HepG2 (cell line): ENCODE measurements at places on chromosomes 1 and 21. TPM values are rescaled to one million over a fixed set of nuclear protein-coding genes. Genes with fewer than 3 reads are reported as not detected.
A peak's percentile ranks its signal among the peaks of the same experiment; 100 is the strongest.

The THRAP3 gene
- polyA plus RNA-seq, result 45.0 and 48.3 TPM in 2 replicates

The NHLH2 gene
- polyA plus RNA-seq, result not detected in 2 replicates

The MIXL1 gene
- 12.5 and 18.5 TPM in 2 replicates for polyA plus RNA-seq

The MAP3K21 gene
- not detected in 2 replicates for polyA plus RNA-seq

GRCh38 chr21:44089001-44089911, 17.9 kb upstream of the PWP2 start:
- DNase-seq, result no peak

The RASSF5 gene
- 0.40 and 0.50 TPM in 2 replicates for polyA plus RNA-seq

The GCSAML gene
- polyA plus RNA-seq, result not detected in 2 replicates

- no peak for DNase-seq
These were observed 75.7 kb downstream of the UCHL5 start for GRCh38 chr1:192983349-192983980.

The AADACL3 gene
- polyA plus RNA-seq, result 0.01 TPM in 1 of 2 replicates, not detected in the other

GRCh38 chr21:41737651-41738324, 29.1 kb downstream of the RIPK4 start:
- DNase-seq, result no peak

DNA sequence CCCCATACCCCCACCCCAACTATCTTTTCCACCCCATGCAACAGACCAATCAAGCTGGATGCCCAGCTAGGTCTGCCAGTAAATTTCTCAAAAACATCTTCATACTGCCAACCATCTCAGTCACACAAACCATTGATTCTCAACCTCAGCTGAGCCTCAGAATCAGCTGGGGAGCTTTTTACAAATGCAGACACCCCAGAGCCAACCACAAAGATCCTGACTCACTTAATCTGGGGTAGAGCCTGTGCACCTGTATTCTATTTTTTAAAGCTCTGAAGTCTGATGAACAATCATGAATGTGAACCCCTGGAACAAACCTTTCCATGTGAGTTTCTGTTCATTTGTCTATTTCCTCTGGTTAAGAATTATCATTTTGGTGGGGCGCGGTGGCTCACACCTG, 66.0 kb downstream of the ZNF281 start:
- no peak for DNase-seq

- DNase-seq, result no peak
These were observed 303.0 kb upstream of the PLD5 start for GRCh38 chr1:242827538-242827937.

DNA sequence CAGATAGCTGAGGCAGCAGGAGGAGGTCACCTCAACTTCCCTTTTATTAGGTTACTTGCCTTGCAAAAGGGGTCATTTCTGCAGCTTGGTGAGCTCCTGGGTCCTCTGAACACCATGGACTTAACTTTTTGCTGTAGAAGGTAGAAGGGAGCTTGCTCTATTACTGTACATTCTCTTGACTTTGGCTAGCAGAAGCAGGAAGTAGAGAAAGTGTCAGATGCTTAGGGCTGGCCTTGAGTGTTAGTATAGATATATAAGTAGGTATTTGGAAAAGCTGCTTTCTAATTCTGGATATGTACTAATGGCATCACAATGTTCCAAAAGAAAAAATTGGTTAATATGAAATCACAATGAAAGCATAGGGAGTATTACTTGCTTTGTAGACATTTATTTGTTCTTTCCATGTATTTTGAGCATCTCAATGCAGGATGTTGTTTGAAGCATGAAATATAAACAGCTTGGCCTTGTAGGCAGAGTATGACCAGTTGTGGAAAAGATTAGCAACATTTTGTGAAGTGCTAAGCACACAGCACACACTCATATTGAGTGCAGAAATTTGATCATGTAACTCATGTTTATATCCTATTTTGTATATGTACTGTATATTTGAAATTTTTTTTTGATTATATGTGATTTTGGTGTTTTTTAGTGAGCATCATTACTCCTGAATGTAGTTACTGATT, 108.8 kb downstream of the DYRK1A start:
- DNase-seq, result no peak

The AMIGO1 gene
- polyA plus RNA-seq, result 0.40 and 0.85 TPM in 2 replicates

- no peak for DNase-seq
These were observed 64.2 kb downstream of the TCP10L start for GRCh38 chr21:32520875-32521735.

The TENT5C gene
- 0.30 and 0.38 TPM in 2 replicates for polyA plus RNA-seq

DNA sequence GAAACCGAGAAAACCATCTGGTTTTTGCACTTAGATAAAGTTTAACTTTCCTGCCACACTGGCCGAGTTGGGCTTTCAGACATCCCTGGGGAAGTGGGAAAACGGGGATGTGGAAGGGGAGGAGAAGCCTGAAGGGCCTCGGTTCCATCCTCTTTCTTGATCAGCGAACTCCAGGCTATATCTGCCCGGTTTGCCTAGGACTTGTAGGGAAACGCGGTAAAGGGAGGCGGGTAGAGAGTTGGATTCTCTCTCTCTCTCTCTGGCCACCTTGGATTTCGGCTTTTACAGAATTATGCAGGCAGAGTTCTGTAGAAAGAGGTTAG, 4.6 kb upstream of the LHX8 start:
- no peak for DNase-seq

The C4BPA gene
- 60.1 and 86.3 TPM in 2 replicates for polyA plus RNA-seq

The SPATC1L gene
- 1.4 and 2.6 TPM in 2 replicates for polyA plus RNA-seq

The PLEKHA6 gene
- polyA plus RNA-seq, result 5.3 and 6.4 TPM in 2 replicates

- DNase-seq, result no peak
These were observed 4.1 kb downstream of the CRYZ start for GRCh38 chr1:74728736-74729135.

DNA sequence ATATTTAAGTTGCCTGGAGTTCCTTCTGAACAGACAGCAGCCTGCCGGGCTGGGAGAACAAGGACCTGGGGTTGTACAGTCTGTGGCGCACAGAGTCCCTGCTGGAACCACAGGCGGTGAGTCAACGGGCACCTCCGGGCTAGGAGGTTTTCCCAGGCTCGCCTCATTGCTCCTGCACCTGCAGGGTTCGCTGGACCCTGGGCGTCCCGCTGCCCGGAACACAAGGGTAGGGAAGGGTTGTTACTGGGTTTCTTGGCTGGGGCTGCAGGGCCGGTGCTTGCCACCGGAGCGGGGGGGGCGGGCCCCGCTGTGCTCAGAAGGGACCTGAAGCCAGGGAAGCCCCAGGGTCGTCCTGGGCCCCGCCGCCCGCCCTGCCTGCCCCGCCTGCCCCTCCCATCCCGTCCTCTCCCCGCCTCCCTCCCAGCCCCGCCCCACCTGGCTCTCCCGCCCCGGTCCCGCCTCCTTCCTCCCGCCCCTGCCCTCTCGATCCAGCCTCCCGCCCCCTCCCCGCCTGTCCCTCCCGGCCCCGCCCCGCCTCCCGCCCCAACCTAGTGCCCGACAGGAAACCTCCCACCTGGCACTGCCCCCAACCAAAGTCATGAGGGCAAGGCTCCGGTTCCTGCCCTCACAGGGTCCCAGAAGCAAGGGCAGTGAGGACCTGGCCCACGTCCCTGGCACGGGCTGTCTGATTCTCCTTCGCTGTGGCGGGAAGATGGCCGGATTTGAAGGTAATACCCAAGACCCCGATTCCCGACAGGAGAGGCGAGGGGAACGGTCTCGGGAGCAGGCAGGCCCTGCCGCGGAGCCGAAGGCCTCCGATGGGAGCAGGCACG, 6.8 kb downstream of the JMJD4 start:
- peak; percentile 69 for DNase-seq

The TCHHL1 gene
- polyA plus RNA-seq, result not detected in 2 replicates

DNA sequence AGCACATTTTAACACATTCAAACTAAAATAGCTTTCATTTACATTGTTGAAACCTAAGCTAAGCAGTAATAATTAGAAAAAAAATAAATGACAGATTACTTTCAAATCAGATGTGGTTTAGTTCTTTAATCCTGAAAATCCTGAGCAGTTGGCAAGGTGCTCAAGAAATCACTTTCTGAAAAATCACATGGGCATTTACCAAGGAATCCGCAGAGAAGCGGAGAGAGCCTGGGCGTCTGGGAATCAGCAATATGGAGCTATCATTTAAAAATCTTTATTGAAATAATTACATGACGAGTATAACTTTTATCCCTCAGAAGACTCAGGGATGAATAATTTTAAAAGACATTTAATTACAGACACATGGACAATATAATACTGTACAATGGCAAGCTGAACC, 30.2 kb downstream of the GRIK1 start:
- DNase-seq, result no peak

The GGPS1 gene
- polyA plus RNA-seq, result 25.8 and 28.8 TPM in 2 replicates

GRCh38 chr1:8597455-8597854, 220.0 kb downstream of the RERE start:
- no peak for DNase-seq

DNA sequence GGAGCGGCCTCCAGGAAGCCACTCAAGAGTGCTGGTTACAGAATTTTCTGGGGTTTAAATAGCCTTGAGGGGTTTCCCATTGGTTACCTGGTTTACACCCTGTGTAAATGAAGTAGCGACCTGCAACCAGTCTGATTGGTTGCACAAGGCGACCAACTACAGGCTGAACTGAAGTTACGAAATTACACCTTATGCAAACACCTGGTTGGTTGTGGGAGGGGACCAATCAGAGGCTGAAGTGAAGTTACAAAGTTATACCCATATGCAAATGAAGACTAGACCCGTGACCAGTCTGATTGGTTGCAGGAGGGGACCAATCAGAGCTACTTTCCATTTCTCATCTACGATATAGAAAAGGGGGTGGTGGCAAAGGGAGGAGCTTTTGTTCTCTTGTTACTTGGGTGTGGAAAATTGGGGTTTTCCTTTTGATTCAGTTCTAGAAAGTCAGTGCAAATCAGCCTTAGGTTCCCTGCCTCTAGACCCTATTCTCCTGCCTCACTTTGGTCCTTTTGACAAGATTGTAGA, 22.2 kb upstream of the C1orf174 start:
- no peak for DNase-seq

The TPTE gene
- polyA plus RNA-seq, result not detected in 2 replicates

DNA sequence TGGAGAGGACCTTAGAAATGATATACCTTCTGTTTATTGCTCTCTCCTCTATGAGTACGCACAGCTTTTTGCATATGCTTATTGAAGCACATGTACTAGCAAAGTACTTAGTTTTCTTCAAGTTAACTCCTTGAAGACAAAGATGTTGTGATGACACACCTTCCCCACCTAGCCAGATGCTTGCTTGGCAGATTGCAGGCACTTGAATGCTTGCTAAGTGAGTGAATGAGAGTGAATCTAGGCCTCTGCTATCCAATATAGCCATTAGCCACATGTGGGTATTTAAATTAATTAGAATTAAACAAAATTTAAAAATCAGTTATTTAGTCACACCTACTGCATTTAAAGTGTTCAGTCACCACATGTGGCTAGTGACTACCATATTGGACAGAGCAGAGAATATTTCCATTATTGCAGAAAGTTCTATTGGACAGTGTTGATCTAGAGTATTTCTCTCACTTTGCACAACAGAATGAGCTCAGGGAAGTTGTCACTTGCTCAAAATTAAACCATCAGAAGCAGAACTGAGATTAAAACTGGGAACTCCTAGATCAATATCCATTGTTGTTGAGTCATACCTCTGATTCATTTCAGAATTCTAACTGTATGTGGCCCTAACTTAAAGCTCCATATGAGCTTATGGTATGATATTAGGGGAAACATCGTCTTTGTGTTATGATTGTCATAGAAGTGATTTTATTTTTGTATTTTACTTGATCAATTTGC, 8.6 kb upstream of the EEIG2 start:
- no peak for DNase-seq

GRCh38 chr1:40905061-40905460, 42.9 kb upstream of the CITED4 start:
- no peak for DNase-seq

DNA sequence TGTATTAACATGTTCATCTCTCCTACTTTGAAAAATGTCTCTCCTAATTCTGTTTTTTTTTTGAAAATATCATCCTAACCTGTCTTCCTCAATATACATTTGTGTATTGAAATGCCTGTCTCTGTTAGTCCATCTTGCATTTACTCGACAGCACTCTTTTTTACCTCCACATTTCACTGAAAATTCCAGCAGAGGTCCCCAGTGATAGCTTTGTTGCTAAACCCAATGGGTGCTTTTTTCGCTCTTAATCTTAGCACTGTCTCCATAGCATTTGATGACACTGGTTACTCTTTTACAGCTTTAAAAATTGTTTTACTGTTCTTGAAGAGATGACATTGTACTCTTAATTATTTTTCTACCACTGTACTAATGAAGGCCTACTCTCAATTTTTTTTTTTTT, 10.8 kb downstream of the OSBPL9 start:
- peak; percentile 49 for DNase-seq

DNA sequence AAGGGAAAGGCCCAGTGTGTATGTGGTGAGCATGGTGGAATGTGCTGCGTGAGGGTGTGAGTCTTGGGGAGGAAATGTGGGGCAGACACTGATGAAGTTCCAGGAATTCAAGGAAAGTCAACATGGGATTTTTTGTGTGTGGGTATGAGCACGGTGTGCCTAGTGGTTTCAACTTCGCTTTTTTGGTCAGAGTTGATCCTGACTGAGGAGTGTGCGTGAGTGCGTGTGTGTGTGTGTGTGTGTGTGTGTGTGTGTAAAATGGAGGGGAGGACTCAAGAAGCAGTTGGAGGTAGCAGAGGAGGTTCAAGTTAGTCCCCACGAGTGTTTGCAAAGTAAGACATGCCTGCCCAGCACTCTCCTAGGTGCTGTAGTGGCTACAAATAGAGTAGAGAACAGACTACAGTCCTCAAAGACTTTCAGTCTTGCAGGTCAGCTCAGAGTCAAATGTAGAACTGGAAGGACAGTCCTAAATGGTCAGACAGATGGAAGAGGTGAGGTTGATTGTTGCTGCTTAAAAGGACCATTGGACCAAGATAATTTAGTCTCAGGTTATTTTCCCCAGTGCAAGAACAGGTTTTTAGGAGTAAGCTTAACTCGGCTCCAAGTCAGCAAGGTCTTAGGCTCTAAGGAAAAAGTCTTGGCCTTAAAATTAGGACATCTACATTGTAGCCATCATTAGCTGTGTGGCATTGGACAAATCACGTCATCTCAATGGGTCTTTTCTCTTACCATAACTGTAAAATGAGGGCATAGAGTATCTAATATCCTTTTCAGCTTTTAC, 25.0 kb downstream of the SLAMF1 start:
- DNase-seq, result no peak

GRCh38 chr1:35660581-35661473, 19.5 kb upstream of the PSMB2 start:
- DNase-seq, result no peak

DNA sequence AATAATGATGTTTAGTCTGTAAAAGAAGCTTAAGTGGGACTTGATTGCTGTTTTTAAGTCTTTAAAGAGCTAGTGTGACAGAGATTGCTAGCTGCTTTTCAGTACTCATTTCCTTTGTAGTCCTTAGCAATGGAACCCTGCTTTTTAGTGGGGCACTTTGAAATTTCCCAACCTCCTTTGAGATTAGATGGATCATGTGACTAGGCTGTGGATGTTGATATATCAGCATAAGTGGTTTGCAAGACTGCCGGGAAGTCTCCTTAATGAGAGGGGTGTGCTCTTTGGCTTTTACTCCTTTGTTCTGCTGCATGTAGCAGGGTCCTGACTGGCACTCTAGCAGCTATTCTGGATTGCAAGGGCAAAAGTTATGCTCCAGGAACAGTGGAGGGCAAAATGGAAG, 11.2 kb upstream of the RCOR3 start:
- DNase-seq, result no peak

DNA sequence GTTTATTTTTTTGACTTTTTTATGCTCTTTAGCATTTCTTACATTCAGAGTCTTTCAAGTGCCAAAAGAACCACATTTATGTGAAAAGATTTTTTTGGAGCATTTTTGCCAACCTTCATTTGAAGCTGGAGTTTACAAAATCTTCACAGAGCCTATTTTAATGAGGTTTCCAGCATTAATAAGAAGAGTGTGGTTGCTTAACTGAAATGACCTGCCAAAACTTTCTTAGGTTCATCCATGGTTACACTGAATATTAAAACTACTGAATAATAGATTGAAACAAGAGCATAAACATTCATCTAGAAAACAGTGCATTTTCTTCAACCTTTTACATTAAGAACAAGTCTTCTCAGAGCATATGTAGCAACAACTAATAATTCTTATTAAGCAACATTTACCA, 672.3 kb upstream of the CXADR start:
- DNase-seq, result no peak
